ENCODE measurements at places on chromosomes 5 and 9.

GRCh38 chr9:124197177-124198095, 60.3 kb upstream of the NEK6 start:
- DNase-seq, result no peak

DNA sequence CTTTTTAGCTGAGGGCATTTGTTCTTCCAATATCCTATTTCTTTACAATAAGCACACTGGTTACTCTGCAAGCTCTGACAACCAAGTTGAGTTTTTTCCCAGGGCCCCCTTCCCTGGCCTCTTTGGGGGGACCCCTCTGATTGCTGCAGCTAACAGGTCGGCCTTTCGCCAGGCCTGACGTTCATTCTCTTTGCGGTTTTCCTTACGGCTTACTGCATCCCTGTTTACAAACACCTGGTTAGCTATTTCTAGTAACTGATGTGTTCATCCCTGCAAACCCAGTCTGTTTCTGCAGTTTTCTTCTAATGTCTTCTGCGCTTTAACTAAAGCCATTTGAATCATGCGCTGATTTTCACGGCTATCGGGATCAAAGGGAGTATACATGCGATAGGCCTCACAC, 37.5 kb upstream of the PPP1R26 start:
- no peak for DNase-seq

DNA sequence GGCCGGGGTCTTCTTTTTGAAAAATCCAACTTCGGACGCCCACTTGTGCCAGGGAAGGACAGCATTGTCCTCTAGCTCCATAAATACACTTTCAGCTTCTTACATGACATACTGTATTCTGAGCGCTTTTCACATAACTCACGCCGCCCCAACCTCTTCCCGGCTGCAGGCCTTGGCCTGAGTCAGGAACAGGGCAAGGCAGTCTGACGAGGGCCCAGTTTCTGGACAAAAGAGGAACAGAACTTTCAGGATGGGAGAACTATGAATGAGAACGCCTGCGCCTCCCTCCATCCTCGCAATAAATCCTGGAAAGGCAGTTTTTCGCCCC, 650 bp downstream of the DCTN4 start:
- no peak for DNase-seq

- no peak for DNase-seq
Observed at GRCh38 chr5:55897905-55898304, 46.7 kb downstream of the IL31RA start.

- no peak for DNase-seq
Observed at GRCh38 chr5:139839918-139840317, 44.3 kb downstream of the PSD2 start.

DNA sequence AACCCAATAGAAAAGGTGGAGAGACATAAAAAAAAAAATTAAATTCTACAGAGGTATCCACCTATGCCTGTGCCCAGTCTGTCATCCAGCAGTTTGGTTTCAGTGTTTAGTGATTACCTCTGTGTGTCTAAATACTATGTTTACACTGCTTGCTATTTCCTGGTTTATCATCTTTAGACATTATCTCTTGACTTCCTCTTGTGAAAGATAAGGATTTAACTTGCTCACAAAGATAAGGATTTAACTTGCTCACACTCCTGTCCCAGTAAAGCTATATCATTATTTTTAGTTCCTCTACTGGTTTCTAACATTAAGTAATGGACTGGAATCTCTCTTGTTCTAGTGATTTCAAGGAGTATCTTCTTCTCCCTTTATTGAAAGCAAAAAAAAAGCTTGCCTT, 53.9 kb upstream of the ZFR start:
- DNase-seq, result no peak

GRCh38 chr5:89566340-89566739, 683.4 kb upstream of the MEF2C start:
- no peak for DNase-seq

DNA sequence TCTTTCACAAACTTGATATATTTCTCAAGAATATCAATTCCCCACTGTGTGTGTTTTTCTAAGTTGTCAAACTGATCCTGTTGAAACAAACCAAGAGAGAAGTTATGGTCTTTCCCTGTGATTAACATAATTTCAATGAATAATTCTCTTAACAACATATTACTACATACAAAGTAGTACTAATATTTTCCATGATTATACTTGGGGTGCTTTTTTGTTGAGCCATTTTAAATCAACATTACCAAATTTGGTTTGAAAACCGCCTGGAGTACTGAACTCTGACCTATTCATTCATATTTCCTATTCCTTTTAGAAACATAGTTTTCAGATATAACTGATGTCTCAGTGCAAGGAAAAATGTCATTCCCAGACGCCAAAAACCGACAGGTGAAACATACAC, 48.1 kb downstream of the FNBP1 start:
- no peak for DNase-seq

GRCh38 chr5:165495829-165496380, 1990.5 kb downstream of the MAT2B start:
- no peak for DNase-seq

DNA sequence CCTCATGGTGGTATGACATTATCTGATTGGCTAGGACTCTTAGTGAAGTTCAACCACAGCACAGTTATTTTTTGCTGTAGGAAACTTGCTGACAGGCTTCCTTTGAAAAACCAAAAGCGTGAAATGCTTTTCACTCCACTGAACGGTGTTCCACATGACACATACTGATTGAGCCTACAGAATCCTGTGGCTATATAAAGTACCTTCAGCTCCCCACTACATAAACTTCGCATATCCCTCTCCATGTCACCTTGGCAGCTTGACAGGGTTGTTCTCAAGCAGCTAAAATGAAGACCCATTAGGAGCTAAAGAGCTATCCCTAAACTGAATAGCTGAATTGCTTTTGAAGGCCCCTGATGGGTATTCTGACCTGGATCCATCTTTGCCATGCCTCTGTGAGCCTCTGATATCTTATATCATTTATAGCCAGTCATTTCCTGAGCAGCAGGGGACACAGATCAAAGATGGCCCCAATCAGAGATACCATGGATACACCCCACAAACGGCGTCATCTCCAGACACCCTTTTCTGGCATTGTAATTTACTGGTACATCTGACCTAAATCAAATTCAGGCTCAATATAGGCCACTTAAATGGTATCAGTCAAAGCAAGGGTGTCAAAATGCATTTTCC, 91.5 kb downstream of the APBA1 start:
- DNase-seq, result no peak

GRCh38 chr5:98913911-98914310, 14.9 kb downstream of the CHD1 start:
- DNase-seq, result no peak

DNA sequence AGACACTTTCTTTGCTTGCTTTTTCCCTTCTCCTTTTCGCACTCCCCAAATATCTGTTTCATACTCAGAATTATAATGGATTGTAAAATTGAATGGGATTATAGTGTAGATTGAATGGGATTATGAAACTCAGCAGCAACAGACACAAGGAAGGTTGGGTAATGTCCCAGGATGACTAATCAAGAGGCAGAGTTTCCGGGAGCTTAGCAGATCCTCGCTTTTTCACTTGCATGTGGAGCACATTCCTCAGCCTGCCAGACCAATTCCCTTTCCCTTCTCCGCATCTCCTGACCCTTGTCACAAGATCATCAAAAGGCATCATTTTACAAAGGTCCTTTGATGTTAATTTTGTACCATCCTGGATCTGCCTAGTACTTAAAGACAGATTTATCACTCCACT, 55.1 kb upstream of the SLC1A1 start:
- no peak for DNase-seq

DNA sequence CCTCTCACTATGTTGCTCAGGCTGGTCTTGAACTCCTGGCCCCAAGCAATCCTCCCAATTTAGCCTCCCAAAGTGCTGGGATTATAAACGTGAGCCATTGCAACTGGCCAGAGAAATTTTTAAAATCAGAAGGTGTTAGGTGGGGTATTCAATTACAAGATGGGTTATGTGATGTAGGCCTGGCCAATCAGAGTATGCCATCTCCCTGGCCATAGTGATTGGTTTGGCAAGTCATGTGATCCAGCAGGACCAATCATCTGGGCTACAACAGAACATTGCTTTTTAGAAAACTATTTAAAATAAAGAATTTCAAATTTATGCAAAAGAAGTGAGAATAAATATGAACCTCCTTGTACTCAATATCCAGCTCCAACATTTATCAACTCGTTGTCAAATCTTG, 22.4 kb downstream of the NMRK1 start:
- DNase-seq, result no peak
